ENCODE measurements at places on chromosomes 6 and 20. TPM values are rescaled to one million over a fixed set of nuclear protein-coding genes. Genes with fewer than 3 reads are reported as not detected.

GRCh38 chr20:2840138-2840966, at the start of the genes PCED1A and VPS16:
Gene PCED1A, minus strand, starts transcription at chr20:2840655. Its CDS starts 743 bp downstream, at chr20:2839912.
Gene VPS16, plus strand, starts transcription at chr20:2840745. Its CDS starts 30 bp downstream, at chr20:2840775.
- peak within 1 kb of the TSS; percentile 93 for H3K27ac ChIP-seq
- no peaks in the 10 kb centered on the region for H3K27me3 ChIP-seq
- H3K4me3 ChIP-seq, result peak within 1 kb of the TSS; percentile 96
- peaks cover 29% of the 10 kb centered on the region for H3K4me1 ChIP-seq

DNA sequence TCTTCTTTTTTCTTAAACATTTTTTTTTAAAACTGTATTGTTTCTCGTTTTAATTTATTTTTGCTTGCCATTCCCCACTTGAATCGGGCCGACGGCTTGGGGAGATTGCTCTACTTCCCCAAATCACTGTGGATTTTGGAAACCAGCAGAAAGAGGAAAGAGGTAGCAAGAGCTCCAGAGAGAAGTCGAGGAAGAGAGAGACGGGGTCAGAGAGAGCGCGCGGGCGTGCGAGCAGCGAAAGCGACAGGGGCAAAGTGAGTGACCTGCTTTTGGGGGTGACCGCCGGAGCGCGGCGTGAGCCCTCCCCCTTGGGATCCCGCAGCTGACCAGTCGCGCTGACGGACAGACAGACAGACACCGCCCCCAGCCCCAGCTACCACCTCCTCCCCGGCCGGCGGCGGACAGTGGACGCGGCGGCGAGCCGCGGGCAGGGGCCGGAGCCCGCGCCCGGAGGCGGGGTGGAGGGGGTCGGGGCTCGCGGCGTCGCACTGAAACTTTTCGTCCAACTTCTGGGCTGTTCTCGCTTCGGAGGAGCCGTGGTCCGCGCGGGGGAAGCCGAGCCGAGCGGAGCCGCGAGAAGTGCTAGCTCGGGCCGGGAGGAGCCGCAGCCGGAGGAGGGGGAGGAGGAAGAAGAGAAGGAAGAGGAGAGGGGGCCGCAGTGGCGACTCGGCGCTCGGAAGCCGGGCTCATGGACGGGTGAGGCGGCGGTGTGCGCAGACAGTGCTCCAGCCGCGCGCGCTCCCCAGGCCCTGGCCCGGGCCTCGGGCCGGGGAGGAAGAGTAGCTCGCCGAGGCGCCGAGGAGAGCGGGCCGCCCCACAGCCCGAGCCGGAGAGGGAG, 580 bp downstream of the VEGFA start:
- peak; percentile 84 for DNase-seq
- peaks cover 44% of the 10 kb centered on the region for H3K4me1 ChIP-seq
- no peaks in the 10 kb centered on the region for H3K27me3 ChIP-seq
- H3K36me3 ChIP-seq, result peaks cover under 1% of the 10 kb centered on the region

DNA sequence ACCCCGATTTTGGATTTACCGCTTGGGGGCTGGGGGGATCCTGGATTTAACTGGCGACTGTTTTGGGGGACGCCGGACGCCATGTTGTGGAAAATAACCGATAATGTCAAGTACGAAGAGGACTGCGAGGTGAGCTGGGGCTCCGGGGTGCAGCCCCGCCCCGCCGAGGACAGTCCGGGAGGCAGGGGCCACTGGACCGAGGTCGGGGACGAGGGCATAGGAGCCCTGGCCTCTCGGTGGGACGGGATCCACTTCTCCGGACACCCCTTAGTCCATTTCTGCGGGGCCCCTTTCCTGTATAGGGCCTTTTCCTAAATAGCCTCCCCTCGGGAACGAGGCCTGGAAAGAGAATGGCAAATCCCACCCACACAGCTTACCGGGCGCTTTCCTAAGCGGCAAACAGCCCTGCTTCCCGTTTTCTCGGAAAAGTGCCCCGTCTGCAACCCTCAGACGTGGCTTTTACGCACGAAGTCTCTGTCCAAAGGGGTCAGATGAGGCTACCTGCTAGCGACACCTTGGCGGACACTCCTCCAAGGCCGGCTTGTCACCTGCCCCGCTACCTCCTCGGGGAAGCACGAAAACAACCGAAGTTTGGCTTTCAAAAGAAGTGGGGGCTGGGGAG, 469 bp downstream of the TFAP2C start:
- H3K4me3 ChIP-seq, result peak overlapping the region; percentile 43
- no peak overlapping the region for H3K27ac ChIP-seq
- H3K4me1 ChIP-seq, result peaks cover 69% of the 10 kb centered on the region
- peaks cover 100% of the 10 kb centered on the region for H3K27me3 ChIP-seq
- DNase-seq, result no peak
- H3K36me3 ChIP-seq, result no peaks in the 10 kb centered on the region

- DNase-seq, result peak; percentile 55
- no peaks in the 10 kb centered on the region for H3K27me3 ChIP-seq
- no peak overlapping the region for H3K27ac ChIP-seq
- no peaks in the 10 kb centered on the region for H3K36me3 ChIP-seq
- H3K4me3 ChIP-seq, result no peak overlapping the region
These were observed 23.2 kb upstream of the ELOVL2 start for GRCh38 chr6:11067348-11067747.

Gene DNAH8
- not detected for total RNA-seq

DNA sequence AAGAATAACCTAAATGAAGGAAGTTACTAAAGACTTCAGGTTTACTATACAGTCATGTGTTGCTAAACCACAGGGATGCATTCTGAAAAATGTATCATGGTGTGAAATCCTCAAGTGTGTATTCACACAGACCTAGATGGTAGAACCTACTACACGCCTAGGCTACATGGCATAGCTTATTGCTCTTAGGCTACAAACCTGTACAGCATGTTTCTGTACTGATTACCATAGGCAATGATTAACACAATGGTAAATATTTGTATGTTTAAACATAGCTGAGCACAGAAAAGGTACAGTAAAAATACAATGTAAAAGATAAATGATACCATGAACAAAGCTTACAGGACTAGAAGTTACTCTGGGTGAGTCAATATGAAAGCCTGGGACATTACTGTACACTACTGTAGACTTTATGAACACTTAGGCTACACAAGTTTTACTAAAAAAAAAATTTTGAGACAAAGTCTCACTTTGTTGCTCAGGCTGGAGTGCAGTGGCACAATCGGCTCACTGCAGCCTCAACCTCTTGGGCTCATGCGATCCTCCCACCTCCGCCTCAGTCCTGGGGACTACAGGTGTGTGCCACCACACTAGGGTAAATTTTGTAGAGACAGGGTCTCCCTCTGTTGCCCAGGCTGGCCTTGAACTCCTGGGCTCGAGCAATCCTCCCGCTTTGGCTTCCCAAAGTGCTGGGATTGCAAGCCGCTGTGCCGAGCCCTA, 36.0 kb downstream of the ADNP start:
- DNase-seq, result no peak
- no peaks in the 10 kb centered on the region for H3K27me3 ChIP-seq
- H3K4me1 ChIP-seq, result peaks cover 18% of the 10 kb centered on the region
- peak overlapping the region; percentile 35 for H3K27ac ChIP-seq

Gene PAX1
- not detected for total RNA-seq

DNA sequence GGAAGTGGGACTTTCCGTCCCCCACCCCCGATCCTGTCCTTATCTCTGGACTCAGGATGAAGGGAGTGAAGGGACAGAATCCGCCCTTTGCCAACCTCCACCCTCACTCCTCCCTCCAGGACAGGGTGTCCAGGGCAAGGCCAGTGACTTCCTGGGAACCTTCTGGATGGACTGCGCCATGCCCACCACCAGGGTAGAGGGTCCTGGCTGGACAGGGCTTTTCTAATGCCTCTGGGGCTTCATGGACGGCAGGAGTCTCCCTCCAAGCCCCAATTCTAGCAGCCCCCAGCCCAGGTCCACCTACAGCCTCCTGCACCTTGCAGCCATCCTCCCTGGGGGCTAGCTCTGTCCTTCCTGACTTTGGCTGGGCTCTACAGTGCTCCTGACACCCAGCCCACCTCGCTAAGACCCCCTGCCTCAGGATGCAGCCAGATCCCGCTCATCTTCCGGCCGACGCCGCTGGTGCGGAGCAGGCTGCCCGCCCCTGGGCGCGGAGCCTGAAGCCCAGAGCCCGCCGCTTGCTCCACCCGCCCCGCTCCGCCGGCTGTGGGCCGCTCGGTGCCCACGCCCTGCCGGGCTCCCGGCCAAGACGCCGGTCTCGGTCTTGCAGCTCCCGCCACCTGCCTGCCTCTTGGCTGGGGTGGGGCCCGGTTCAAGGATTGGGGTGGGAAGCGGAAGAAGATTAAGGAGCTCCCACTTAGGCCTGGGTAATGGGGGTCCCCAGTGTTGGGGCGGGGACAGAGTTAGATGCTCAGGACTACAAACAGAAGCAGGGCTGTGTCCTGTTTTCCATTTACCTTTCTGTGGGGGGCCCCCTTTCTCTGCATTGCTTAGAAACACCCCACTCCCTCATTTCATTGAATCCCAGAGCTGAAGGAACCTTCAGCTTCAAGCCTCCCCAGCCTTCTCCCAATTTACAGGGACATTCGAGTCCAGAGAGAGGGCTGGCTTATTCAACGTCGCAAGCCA, 72.8 kb downstream of the MDGA1 start:
- peaks cover 24% of the 10 kb centered on the region for H3K27me3 ChIP-seq
- no peak overlapping the region for H3K27ac ChIP-seq
- peak; percentile 90 for DNase-seq
- peak overlapping the region; percentile 6 for H3K4me3 ChIP-seq
- H3K4me1 ChIP-seq, result peaks cover 15% of the 10 kb centered on the region

Gene LZTS3
- 5.3 TPM for total RNA-seq

DNA sequence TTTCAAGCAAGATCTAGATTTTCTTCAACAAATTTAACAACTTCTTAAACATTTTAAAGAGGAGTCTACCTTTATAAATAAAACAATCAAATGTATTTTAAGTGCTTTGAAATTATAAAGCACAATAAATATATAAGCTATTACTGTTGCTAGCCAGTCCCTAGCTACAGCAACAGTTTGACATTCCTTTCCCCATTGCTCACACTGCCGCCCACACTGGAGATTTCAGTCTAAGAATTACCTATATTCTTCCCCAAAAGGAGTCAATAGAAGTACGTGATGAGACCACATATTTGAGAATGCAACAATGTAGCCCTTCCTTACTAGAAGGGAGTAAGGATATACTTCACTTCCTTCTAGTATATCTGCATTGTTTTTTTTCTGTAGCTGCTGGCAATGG, 65.3 kb upstream of the RNF146 start:
- H3K27me3 ChIP-seq, result no peaks in the 10 kb centered on the region
- no peaks in the 10 kb centered on the region for H3K36me3 ChIP-seq
- DNase-seq, result peak; percentile 16

GRCh38 chr20:56900252-56900651, 271.1 kb downstream of the TFAP2C start:
- H3K27ac ChIP-seq, result no peak overlapping the region
- H3K36me3 ChIP-seq, result no peaks in the 10 kb centered on the region
- no peak overlapping the region for H3K4me3 ChIP-seq
- peaks cover 23% of the 10 kb centered on the region for H3K27me3 ChIP-seq
- no peaks in the 10 kb centered on the region for H3K4me1 ChIP-seq

GRCh38 chr20:45886590-45887345, 654 bp downstream of the SPATA25 start:
- no peak overlapping the region for H3K4me3 ChIP-seq
- H3K27ac ChIP-seq, result no peak overlapping the region
- peaks cover 64% of the 10 kb centered on the region for H3K4me1 ChIP-seq
- peaks cover 55% of the 10 kb centered on the region for H3K36me3 ChIP-seq
- no peak for DNase-seq
- H3K27me3 ChIP-seq, result no peaks in the 10 kb centered on the region

DNA sequence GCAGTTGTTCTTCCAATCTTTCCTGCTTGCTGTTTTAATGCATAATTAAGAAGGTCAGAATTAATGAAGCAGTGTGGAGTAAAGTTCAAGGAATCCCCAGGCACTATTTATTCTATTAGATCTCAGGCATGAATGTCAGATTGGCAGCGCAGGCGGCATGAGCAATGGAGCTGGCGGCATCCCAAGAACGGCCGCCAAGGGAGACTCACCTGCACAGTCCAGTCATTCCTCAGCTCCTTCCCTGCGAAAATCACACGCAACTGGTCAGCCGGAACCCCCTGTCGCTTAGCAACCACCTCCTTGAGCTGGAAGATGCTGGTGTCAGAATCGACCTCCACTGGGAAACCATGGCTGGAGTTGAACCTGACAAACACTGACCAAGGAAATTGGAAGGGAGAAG, 284.5 kb downstream of the PRKN start:
- peak; percentile 7 for DNase-seq
- H3K27ac ChIP-seq, result no peak overlapping the region
- H3K27me3 ChIP-seq, result no peaks in the 10 kb centered on the region
- H3K36me3 ChIP-seq, result no peaks in the 10 kb centered on the region

Data from stomach (tissue), 19 donors.